ENCODE measurements at places on chromosomes 16 and 17. TPM values are rescaled to one million over a fixed set of nuclear protein-coding genes. Genes with fewer than 3 reads are reported as not detected.

- no peak for DNase-seq
Observed at GRCh38 chr17:491086-492021, 138.7 kb upstream of the RPH3AL start.

DNA sequence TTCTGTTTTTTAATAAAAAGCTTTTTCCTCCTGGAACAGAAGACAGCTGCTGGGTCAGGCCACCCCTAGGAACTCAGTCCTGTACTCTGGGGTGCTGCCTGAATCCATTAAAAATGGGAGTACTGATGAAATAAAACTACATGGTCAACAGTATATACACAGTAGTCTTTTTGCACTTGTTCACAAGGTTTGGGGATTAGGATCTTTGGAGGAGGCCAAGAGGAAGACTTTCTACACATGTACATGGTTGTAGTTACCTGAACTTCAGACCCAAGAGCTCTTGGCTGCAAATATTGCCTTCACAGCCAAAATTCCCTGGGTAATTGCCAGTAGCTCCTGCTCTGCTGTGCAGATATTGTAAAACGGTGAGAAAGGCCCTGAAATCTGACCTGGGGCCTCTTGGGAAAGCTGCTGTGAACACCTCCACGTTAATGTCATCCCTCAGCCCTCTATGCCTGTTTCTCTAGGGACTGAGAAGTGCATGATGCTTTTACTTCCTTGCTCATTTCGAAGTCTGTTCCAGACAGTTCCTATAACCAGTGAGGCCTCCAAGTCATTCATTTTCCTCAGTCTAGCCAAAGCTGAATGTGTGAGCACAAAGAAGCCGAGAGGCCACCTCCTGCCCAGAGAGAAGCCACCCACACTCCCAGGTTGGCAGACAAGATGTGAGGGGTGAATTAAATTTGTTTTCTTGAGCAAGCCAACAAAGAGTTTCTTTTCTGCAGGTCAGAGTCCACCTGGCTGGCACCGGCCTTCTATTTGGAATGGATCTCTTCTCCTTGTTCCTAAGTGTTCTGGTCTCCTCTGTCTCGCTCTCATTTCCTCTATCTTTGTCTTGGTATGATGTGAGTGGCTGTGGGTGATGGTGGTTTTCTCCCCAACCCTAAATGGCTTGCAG, 15.9 kb downstream of the ANKRD40 start:
- DNase-seq: no peak

DNA sequence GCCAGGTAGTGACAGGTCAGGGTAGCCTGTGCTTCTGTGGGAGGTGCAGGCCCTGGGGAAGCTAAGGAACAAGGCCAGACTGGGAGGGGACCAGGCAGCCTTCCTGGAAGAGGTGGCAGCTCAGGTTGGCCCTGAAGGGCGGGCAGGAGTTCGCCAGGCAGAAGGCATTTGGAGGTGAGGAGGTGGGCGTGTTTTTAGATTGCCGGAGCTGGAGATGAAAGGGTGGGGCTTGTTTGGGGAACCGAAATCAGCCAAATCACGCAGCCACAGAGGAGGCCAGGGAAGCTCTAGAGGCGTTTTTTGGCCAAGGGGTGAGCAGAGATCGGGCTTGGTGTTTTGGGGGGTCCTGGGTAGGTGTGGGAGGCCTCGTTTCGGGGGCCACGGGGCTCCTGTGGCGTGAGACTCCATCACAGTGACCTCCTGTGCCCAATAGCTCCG, 7.6 kb downstream of the ADCY7 start:
- no peak for DNase-seq

- no peak for DNase-seq
Observed at GRCh38 chr16:75246504-75247205, 4.8 kb downstream of the BCAR1 start.

DNA sequence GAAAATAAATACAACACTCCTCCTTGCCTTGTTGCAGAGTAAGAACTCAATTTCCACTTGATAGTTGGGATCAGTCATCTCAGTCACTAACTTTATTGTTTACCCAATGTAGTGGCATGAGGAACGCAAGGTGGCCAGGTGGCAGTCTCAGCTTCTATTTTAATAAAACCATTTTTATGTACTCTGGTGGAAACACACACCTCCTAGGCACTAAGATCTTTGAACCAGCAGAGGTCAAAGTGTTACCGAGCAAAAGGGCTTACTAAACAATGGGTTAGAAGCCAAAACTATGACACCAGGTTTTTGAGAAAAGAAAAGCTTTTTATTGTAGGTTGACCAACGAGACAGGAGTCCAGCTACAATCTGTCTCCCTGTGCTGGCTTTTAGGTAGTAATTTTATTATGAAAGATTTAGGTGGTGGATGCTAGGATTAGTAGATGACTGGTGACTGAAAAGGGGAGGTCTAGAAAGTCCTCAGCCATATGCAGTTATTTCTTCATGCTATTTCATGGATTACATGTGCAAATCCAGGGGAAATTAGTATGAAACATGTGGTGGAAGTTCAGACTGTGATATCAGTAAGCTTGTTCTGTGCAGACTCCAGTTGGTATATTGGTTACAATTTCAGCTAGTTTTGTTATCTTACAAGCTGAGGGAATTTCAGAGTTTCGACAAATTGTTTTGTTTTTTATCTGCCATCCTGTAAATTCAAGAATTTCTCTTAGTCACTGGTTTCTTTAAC, 122.3 kb downstream of the PCTP start:
- no peak for DNase-seq

DNA sequence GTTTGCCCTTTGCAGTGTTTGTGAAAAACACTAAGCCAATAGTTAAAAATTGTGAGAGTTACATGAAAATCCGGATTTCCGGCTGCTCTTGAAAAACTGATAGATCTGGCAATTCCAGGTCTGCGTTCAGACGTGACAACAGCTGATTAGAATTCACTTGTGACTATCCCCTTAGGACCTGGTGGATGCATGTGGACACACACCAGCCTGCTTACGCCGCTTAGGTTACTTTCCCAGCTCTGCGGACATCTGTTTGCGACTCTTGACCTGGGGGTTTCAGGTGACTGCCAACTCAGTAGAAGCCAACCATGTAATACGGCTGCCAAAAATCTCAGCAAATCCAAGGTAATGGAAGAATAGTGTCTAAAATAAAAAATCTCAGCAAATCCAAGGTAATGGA, 24.3 kb downstream of the VPS53 start:
- DNase-seq: no peak

- DNase-seq: no peak
Observed at GRCh38 chr17:60522889-60523626, 3.0 kb downstream of the APPBP2 start.

GRCh38 chr17:36947922-36948716, 635 bp upstream of the AATF start:
- DNase-seq: peak; percentile 35

DNA sequence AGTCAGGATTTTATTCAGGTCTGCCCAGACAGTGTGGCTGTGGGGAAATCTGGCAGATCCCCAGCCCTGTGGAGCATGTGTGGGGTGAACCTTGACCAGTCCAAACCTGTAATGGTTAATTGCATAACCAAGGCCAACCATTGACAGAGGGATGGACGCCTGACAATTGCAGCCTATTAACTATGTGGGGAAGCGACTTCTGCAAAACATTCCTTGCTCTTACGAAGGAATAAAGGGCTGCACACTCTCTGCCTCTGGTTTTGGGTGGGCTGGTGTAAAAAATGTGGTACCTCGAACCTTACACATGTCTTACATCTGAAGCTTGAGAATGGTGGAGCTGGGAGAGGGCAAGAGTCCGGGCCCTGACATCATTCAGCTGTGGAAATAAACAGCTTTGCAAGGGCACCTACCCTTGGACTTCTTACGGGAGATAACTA, 35.8 kb downstream of the MAF start:
- no peak for DNase-seq

- DNase-seq: peak; percentile 71
Observed at GRCh38 chr16:67542464-67542863, 13.8 kb downstream of the RIPOR1 start.

- DNase-seq: peak; percentile 84
Observed at GRCh38 chr17:57889892-57890856, 40.3 kb upstream of the MRPS23 start.

- DNase-seq: no peak
Observed at GRCh38 chr16:85170590-85171003, 58.3 kb upstream of the CIBAR2 start.

DNA sequence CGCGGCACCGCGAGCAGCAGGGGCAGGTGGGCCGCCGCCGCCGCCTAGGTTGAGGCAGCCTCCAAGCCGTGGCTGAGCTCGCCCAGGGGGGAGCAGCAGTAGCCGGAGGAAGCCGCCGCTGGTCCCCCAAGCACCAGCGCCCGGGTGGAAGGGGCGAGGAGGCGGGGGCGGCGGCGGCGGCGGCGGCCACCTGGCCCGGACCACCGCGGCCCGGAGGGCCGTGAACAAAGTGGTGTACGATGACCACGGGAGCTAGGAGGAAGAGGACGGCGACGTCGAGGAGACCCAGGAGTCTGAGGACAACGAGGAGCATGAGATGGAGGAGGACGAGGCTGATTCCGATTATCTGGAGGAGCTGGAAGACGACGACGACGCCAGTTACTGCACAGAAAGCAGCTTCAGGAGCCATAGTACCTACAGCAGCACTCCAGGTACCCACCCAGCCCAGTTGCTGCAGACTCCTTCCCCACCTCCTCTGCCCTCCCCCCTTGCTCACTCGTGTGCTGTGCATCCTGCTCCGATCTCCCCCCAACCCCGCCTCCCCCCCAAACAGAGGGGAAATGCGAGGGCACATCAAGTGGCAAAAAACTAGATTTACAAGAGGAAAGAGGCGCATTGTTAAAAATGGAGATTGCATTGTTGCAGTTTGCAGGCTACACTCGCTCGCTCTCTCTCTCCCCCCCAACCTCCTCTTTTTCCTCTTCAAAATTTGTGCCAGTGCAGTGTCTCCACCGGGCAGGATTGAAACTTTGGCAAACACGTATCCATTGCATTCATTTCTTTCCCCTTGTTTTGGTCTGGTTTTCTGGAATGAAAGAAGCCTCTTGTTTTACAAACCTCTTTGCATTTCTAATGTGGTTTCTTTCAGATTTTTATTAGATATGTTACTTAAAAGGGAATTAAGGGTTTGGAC, 41.8 kb upstream of the AMZ2 start:
- DNase-seq: no peak

DNA sequence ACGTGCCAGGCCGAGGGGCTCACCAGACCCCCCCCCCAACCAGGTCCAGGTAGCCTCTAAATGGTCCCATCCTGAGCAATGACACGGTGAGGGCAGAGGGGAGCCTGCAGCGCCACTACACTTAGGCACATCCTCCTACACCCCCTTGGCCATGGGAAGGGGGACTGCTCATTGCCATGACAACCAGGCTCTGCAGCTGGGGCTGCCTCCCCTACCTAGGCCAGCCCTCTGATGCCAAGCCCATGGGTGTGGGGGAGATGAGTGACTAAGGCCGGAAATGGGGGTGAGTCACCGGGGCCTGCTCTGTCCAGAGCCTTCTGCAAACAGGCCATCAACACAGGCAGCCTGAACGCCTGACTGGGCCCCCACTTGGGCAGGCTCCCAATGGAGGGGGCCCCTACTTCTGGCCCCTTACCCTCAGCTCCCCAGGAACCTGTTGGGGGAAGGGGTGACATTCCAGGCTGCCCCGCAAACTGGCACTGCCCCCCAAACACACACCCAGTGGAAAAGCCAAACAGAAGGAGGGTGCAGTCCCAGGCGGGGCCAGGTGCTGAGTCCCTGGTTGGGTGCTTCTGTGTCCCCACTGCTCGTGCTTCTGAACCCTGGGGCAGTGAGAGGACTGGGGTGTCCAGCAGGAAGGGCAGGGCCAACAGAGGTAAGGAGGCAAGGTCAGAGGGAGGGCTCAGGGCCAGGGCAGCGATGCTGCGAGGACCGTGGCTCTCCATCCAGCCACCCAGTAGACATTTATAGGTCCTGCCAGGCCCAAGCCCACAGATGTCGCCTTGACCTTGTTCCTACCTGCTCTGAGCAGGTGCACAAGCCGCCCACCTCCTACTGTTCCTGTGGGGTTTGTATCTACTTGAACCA, 8.2 kb downstream of the PLCD3 start:
- DNase-seq: peak; percentile 99

GRCh38 chr16:89957216-89957785, 8.7 kb downstream of the DEF8 start:
- DNase-seq: no peak

DNA sequence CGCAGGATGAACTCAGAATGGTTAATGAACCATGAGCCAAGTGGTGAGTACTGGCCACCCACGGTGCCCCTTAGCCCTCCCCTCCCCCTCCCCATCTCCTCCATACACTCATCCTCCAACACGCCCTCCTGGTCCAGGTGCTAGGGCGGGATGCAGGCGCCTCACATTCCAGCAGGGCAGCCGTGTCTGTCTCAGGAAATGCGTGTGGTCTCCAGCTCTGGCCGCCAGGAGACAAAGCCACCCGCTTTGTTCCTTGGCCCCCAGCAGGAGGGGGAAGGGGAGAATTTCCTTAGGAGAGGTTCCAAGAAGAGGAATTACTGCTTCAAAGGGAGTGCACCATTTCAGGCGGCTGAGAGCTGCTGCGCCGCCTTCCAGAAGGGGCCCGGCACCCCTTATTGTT, 29.7 kb upstream of the RMI2 start:
- DNase-seq: peak; percentile 88

GRCh38 chr17:74796866-74797265, 20.7 kb upstream of the NAT9 start:
- no peak for DNase-seq

GRCh38 chr17:72295916-72296315, 175.1 kb downstream of the SOX9 start:
- DNase-seq: no peak

DNA sequence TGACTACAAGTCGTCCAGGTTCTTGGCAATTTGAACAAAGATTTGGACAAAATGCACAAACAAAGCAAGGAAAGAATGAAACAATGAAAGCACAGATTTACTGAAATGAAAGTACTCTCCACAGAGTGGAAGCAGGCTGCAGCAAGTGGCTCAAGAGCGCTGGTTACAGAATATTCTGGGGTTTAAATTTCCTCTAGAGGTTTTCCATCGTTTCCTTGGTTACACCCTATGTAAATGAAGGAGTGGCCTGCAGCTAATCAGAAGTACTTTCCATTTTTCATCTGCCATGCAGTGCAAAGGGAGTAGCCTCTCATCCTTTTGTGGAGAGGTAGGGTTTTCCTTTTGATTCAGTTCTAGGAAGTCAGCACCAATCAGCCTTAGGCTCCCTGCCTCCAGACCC, 11.8 kb downstream of the STXBP4 start:
- no peak for DNase-seq

- DNase-seq: no peak
Observed at GRCh38 chr16:25040543-25040942, 25.4 kb upstream of the ARHGAP17 start.

The MEIOC gene
- total RNA-seq: 0.02 TPM

The ESRP2 gene
- total RNA-seq: 0.30 TPM

The ZDHHC1 gene
- total RNA-seq: 2.6 TPM

The PARD6A gene
- total RNA-seq: 2.8 TPM

The SYNGR3 gene
- total RNA-seq: 2.5 TPM

The ABCA6 gene
- total RNA-seq: not detected

The TBC1D3G gene
- total RNA-seq: not detected

Measured in HT1080 (cell line).